ENCODE measurements at places on chromosomes 5 and 9.

- DNase-seq: no peak
Observed at GRCh38 chr5:57488215-57488955, 5.8 kb upstream of the ACTBL2 start.

- DNase-seq: no peak
Observed at GRCh38 chr9:78769690-78770089, 472.8 kb downstream of the PSAT1 start.

DNA sequence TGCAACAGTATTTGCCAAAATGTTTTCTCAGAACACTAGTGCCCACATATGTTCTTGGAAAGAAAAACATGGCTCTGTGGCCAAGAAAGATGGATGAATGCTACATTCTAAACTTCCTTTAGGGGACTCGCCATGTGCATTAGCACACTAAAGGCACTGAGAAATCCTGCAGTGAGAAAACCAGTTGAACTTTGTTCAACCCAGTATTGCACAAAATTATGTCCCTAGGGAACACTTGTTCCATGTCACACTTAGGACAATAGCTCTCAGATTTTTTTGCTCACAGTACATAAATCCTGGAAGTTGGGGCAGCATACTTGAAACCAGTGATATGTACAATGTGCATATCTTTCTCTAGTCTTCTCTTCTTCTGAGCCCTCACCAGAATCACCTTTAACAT is 96.6 kb downstream of the ADRB2 start:
- DNase-seq: no peak

- no peak for DNase-seq
Observed at GRCh38 chr9:78109075-78109474, 77.5 kb upstream of the GNAQ start.

DNA sequence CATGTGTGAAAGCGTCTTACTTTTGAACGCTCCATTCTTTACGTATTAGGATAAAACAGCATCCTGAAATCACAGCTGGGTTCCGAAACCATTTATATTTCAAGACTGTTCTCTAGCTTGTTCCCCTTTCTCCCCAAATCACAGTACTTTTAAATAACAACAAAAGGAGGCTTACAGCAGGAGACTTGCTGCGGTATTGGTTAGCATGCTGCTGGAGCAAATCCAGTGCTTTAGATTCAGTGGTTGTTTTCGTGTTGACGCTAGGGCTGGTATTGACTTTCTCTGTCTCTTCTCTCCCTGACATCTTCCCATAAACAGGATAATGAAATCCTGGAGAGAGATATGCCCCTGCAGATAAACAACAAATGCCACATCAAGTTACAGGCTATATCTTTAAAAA is 103.1 kb downstream of the ZNF608 start:
- DNase-seq: no peak
